Activated CD4-positive, alpha-beta T cell treated with anti-CD3 and anti-CD28 coated beads, Interleukin-2, amount 50 U/mL, for 24 hours (primary cell): ENCODE measurements at places on chromosomes 6 and 20.
A peak's percentile ranks its signal among the peaks of the same experiment; 100 is the strongest.

- no peak for DNase-seq
These were observed 115.0 kb downstream of the IPCEF1 start for GRCh38 chr6:154241581-154241980.

DNA sequence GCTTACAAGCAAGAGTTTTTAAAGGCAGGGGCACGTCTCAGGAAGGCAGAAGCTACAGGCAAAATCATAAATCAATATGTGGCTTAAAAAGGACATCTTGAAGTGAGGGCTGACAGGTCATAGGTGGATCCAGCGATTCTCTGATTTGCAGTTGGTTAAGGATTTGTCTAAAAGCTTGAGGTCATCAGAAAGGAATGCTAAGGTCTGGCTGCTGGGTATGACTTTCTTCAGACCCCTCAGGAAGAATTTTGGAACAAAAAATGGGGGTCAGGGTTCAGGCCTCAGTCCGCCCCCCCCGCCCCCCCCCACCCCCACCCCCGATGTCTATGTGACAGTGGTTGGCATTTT, 261.9 kb downstream of the CDH4 start:
- no peak for DNase-seq

DNA sequence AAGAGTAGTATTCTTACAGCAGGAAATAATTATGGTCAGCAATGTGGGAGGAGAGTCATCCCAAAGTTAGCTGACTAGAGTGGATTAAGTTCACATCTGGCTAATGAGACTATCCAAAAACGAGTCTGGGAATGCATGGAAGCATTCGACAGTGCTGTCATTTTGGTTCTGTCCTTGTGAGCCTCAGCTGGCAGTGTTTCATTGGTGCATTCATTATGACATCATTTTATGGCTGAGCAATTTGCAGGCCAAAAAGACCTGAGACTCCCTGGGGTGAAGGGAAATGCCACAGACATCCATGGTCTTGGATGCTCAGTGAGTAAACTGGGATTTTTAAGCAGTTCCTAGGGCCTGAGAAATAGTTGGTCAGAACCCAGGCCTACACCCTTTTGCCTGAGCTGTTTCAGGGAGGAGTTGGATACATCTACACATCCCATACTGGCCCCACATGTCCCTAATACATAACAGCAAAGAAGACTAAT, 196.4 kb upstream of the CCN2 start:
- DNase-seq: no peak

- DNase-seq: no peak
These were observed 279.6 kb downstream of the ESR1 start for GRCh38 chr6:152087096-152087495.

DNA sequence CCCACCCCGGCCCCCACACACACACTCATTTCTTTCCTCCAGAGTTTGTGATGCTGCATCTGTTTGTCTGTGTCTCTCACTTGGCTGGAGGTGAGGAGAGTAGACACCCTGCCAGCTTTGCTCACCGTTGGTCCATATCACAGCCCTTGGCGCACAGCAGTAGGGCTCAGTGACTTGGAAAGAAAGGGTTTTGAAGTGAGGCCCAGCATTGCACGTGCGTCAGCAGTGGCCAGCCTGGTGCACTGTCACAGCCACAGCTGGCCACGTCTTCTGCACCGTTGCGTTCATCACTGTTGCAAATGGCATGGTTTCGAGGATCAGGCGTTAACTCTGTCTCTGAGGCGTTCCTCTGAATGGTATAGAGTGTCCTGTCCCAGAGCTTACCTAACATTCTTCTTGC, 3.7 kb downstream of the WFDC5 start:
- no peak for DNase-seq

- no peak for DNase-seq
These were observed 77.9 kb downstream of the PCSK2 start for GRCh38 chr20:17304774-17305173.

DNA sequence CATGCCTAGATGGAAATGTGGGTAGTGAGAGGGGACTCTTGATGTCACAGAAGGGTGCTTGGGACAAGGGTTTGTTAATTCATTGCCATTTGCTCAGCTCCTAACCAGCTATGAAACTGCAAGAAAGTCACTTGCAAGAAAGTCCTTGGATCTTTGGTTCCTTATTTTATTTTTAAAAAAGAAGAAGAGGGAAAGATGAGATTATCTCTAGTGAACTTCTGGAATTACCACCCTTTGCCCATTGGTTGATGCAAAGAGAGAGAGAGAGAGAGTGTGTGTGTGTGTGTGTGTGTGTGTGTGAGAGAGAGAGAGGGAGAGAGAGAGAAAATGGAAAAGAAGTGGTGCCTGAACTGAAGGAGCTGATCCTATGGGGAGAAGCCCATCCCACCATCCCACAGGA, 4.6 kb upstream of the SFT2D1 start:
- no peak for DNase-seq

DNA sequence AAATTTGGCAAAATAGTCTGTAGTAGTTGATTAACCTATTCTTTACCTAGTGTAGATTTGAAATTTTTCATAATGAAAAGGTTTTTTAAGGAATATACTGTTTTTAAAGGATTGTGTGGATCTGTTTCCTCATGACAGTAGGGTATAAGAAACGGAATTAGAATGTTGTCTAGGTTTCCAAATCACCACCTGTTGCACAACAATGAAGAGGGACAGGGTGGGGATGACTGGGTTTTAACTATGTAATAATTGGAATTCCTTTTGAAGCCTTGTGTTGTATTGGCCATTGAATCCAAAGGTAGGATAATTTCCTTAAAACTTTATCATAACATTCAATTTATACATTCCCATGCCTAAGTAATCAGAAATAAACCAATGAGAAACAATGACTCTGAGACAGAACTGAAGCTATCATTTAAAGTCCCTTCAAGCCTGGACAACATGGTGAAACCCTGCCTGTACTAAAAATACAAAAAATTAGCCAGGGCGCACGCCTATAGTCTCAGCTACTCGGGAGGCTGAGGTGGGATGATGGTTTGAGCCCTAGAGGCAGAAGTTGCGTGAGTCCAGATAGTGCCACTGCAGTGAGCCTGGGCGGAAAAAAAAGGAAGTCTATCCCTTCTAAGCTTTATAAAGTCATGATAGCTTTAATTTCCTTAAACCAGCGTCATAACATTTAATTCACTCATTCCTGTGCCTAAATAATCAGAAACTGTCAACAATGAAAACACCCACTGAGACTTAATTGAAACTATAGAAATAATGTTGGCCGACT, 18.3 kb upstream of the SLC17A5 start:
- no peak for DNase-seq

- no peak for DNase-seq
These were observed 94.5 kb upstream of the F13A1 start for GRCh38 chr6:6414931-6415330.

DNA sequence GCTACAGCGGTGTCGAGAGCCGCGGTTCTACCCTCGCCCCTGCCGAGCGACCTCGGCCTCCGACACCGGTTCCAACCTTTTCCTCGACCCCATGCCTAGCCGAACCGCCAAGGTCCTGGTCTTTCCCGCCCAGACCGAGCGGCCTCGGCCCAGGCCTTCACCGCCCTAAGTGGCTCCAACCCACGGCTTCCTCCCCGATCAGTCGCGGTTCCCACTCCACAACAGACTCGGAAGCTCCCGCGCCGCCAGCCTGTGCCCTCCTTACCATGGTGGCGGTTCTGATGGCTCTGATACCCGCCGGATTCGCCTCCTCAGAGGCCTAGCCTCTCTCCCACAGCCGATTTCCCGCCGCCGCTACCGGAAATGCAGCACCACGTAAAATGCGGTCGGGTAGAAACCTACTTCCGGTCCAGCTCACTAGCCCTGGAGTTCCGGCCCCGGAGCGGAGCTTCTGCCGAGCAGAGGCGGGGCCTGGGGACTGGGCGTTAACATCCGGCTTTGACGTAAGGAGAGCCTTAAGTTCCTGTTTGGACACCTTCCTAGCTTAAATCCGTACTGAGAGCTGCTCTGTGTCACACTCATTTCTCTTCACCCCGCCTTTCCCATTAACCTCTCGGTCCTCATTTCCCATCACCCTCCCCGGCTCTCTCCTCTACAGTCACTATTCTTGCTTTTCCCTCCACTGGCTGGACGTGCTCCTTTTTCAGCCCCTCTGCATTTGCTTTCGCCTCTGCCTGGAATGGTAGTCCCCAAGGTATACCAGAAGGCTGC, at the start of gene SNRPB:
Gene SNRPB (minus strand): TSS at position 367 of the 771 bp plus-strand sequence. CDS start 99 bp downstream, at position 268.
- peak; percentile 96 for DNase-seq

DNA sequence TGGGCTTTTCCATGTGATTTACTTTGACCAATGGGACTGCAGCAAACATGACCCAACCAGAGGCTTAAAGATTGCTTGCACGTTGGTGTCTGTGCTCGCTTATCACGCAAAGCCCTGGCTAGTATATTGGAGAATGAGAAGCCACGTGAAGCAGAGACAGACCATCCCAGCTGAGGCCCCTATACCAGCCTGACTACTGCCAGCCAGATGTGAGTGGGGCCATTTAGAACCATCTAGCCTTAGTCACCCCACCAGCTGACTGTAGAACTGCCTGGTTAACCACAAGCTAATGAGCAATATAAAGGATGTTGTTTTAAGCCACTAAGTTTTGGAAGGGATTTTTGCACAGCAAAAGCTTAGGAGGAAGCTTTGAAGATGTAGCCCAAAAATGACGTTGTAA, 74.5 kb downstream of the MACROD2 start:
- DNase-seq: no peak

DNA sequence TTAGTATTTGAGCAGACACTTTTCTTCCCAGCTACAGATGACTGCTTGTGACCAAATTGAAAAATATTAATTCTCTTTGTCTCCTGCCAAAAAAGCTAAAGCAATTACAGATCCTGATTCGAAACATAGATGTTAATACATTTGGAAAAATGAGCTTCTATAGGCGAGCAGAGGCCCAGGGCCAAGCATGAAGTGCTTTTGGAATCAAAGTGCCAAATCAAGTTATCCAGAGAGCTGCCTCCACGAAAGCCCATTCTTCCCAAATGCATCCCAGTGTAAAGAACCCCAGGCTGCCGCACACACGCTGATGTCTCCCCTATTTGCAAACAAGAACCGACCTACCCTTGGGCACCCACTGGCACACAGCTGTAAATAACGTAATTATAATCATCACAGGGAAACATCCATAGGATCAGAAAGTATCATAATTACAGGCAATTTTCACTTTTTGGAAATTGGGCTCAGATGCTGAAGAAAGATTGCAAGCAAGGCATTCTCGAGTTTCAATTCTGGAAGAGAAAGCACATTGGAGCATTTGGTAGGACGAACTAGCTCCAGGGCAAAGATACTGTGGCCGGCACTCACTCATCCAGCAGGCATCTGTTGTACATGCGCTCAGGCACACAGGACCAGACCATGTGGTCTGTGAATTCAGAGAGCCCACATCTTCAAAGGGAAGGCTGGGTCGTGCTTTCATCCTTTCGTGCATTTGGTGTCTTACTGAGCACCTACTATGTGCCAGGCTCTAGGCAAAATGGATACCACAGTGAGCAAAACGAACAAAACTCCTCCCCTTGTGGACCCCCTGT, 45.9 kb downstream of the BMP7 start:
- DNase-seq: no peak

DNA sequence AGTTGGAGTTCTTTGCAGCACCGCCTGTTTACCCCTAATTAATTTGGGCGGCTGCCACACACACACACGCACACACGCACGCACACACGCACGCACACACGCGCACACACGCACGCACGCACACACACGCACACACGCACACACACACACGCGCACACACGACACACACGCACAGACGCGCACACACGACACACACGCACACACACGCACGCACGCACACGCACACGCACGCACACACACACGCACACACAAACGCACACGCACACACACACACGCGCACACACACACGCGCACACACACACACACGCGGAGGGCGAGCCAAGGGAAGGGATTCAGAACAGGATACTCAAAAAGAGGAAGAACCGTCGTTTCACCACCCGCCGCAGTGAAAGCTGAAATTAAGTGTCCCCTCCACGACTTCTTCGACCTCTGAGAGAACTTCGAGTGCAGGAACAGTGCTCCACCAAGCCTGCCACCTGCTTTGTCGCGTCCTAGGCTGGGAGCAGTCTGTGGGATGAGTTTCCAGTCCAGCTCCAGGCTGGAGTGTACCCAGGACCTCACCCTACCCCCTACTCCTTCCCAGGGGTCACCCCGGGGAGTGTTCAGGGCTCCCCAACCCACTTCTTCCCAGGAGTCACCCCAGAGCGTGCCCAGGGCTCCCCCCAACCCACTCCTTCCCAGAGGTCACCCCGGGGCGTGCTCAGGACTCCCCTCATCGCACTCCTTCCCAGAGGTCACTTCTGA, 1.1 kb downstream of the RNASET2 start:
- no peak for DNase-seq

- DNase-seq: no peak
These were observed 50.9 kb downstream of the NUDT3 start for GRCh38 chr6:34341481-34341971.

DNA sequence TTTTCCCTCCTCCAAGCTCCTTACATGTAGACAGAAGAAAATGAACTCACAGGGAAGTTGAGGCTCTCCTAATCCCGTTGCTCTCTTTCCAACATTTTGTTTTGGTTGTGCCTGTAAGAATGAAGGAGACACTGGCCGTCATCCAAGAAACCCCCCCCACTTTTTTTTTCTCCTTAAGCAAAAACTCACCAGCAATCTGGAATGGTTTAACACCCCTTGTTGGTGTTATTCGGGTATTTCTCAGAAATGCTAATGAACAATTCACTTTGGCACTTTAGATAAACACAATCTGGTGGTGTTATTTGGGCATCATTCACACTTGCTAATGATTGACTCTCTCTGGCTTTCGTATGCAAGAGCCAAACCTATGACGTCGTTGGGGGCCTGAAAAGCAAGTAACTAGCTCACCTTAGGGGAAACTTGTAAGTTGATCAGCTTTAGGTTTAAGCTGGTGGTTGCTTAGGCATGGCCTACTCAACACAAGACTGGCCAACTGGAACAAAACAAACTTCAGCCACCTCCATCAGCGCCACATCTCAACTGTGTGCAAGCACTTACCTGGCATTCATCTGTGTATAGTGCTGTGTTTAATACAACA, 24.3 kb upstream of the OLIG3 start:
- DNase-seq: no peak
